CD4-positive, alpha-beta T cell (primary cell): ENCODE measurements at places on chromosomes 6 and 20.
A peak's percentile ranks its signal among the peaks of the same experiment; 100 is the strongest.

DNA sequence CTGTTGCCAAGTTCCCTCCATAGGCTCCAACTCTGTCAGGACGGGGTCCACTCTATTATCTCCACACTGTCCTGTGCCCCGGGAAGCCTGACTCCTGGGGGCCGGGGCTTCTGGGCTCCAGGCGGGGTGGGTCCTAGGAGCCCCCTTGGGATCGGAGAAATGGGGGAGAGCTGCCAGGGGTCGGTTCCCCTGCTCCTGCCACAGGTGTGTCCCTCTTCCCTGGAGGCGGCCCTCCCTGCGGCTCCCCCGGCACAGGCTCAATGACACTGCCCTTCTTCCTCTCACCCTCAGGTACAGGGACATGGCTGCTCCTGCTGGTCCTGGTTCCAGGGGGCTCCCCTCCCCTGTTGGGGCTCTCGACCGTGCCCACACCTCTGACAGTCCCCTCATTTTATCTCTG lies 110.0 kb downstream of the DHX35 start:
- no peak for DNase-seq
- H3K4me1 ChIP-seq: no peaks in the 10 kb centered on the region
- H3K36me3 ChIP-seq: no peaks in the 10 kb centered on the region
- no peak overlapping the region for H3K4me3 ChIP-seq

DNA sequence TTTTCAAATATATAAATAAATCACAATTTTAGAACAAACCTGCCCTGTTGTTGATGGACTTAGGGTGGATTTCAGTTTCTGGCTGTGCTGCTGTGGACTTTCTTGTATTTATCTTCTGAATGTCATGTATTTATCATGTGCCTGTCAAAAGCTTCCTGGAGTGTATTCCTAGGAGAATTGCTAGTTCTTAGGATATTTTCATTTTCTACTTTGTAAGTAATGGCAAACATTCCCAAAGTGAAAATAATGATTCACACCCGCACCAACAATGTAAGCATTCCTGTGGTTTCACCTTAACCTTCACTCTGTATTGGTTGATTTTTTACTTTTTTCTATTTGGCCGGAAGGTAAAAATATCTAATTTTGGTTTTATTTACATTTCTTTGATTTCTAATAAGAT lies 387.8 kb downstream of the SMOC2 start:
- H3K4me3 ChIP-seq: no peak overlapping the region
- H3K36me3 ChIP-seq: no peaks in the 10 kb centered on the region
- no peaks in the 10 kb centered on the region for H3K4me1 ChIP-seq
- H3K27ac ChIP-seq: no peak overlapping the region

DNA sequence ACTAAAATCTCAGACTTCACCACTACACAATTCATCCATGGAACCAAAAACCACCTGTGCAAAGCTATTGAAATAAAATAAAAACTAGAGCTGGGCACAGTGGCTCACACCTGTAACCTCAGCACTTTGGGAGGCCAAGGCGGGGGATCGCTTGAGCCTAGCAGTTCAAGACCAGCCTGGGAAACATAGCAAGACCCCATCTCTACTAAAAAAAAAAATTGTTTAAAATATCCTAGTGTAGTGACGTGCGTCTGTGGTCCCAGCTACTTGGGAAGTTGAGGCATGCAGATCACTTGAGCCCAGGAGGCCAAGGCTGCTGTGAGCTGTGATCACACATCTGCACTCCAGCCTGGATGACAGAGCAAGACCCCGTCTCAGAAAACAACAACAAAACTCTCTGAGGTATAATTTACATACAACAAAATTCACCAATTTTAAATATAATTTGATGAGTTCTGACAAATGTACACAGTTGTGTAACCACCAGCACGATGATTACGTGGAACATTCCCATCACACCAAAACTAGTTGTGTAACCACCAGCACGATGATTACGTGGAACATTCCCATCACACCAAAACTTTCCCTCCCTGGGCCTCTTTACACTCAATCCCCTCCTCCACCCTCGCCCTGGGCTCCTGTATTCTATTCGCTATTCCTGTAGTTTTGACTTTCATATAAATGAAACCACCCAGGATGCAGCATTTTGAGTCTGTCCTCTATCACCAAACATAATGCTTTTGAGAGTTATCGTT lies 107.5 kb downstream of the TAF4 start:
- no peaks in the 10 kb centered on the region for H3K36me3 ChIP-seq
- H3K27me3 ChIP-seq: no peaks in the 10 kb centered on the region
- no peak for DNase-seq
- H3K4me3 ChIP-seq: no peak overlapping the region

DNA sequence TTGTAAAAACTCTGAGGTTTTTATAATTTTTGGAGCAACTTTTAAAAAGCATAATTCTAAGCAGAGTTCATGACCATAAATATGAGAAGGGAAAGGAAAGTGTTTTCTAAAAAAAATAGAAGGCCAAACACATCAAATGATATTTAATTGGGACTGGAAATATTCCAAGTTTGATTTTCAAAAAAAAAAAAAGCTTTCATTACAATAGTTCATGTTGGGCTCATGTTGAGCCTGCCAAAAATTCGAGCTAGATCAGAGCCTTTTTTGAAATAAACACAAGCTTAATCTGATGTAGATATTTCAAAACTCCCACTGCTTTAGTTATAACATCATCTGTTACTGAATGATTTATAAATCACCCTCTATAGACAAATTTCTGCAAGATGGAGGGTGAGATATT lies 163.4 kb upstream of the DEFB112 start:
- H3K36me3 ChIP-seq: no peaks in the 10 kb centered on the region
- H3K27ac ChIP-seq: no peak overlapping the region
- no peaks in the 10 kb centered on the region for H3K4me1 ChIP-seq
- no peak overlapping the region for H3K4me3 ChIP-seq
- DNase-seq: no peak
- no peaks in the 10 kb centered on the region for H3K27me3 ChIP-seq

GRCh38 chr6:139637766-139638165 lies 263.3 kb upstream of the CITED2 start:
- H3K4me1 ChIP-seq: no peaks in the 10 kb centered on the region
- H3K27ac ChIP-seq: no peak overlapping the region
- H3K36me3 ChIP-seq: no peaks in the 10 kb centered on the region
- H3K4me3 ChIP-seq: no peak overlapping the region
- DNase-seq: no peak

GRCh38 chr20:23294166-23294565 lies 56.4 kb upstream of the NXT1 start:
- no peaks in the 10 kb centered on the region for H3K27me3 ChIP-seq
- H3K36me3 ChIP-seq: no peaks in the 10 kb centered on the region
- no peaks in the 10 kb centered on the region for H3K4me1 ChIP-seq
- no peak for DNase-seq

- H3K27me3 ChIP-seq: no peaks in the 10 kb centered on the region
- H3K36me3 ChIP-seq: no peaks in the 10 kb centered on the region
- no peak overlapping the region for H3K27ac ChIP-seq
- H3K4me1 ChIP-seq: peaks cover 44% of the 10 kb centered on the region
- H3K4me3 ChIP-seq: no peak overlapping the region
Observed at GRCh38 chr6:105649192-105649591, 246.3 kb upstream of the PREP start.

DNA sequence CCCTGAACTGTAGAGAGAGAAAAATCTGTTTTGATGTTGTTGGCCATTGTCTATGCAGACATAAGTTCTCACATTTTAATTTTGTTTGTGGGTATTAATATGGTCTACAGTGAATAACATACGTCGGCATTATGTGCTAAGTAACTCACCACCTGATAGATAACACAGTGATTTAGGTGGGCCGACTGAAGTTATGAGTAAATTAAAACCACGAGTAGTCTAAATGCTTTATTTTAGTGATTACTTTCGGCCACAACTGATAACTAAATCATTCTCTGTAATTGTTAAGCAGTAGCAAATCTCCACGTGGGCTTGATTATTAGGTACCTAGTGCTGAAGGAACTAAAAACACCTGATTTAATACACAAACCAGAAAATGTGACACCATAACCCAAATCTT lies 1.1 kb downstream of the DOP1A start:
- H3K4me3 ChIP-seq: peak overlapping the region; percentile 82
- no peak for DNase-seq
- H3K27me3 ChIP-seq: no peaks in the 10 kb centered on the region

DNA sequence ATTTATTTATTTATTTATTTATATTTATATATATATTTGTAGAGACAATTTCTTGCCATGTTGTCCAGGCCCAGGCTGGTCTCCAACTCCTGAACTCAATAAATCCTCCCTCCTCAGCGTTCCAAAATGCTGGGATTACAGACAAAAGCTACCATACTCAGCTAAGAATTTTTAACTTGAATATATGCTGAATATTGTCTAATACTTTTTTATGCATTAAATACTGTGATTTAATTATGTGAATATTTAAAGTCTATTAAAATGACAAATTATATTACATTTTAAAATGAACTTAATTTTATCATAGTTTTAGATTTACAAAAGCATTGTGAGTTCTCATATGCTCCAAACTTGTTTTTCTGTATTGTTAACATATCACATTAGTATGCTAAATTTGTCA lies 1022.4 kb downstream of the GRIK2 start:
- DNase-seq: no peak
- H3K27ac ChIP-seq: no peak overlapping the region
- no peak overlapping the region for H3K4me3 ChIP-seq
- no peaks in the 10 kb centered on the region for H3K27me3 ChIP-seq

GRCh38 chr20:17856837-17857605 lies 111.6 kb downstream of the SNX5 start:
- peaks cover 31% of the 10 kb centered on the region for H3K4me1 ChIP-seq
- H3K4me3 ChIP-seq: no peak overlapping the region
- no peaks in the 10 kb centered on the region for H3K36me3 ChIP-seq
- no peak for DNase-seq

DNA sequence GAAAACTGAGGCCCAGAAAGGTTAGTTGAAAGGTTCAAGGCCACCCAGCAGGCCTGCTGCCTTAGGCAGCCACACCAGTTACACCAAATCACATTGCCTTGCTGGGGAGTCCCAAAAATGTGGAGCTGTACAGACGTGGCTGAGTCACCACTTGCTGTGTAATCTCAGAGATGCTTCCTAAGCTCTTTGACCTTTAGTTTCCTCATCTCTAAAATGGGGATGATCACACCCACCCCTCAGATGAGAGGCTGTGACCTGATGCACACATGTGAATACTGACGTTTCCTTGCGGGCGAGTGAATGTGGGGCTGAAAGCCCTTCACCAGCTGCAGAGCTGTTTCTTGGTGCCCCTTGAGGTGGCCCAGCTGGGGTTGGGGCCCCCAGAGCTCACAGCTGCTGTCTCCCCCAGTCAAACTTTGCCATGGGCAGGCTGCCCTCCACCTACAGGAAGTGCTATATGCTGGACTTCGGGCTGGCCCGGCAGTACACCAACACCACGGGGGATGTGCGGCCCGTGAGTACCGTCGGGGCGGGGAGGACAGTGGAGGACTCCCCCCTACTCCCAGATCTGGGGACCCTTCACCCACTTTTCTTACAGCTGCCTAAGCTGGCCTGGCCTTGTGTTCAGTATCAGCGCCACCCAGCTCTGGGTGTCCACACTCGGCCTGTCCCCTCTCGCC lies 11.0 kb downstream of the TTBK1 start:
- no peak overlapping the region for H3K27ac ChIP-seq

DNA sequence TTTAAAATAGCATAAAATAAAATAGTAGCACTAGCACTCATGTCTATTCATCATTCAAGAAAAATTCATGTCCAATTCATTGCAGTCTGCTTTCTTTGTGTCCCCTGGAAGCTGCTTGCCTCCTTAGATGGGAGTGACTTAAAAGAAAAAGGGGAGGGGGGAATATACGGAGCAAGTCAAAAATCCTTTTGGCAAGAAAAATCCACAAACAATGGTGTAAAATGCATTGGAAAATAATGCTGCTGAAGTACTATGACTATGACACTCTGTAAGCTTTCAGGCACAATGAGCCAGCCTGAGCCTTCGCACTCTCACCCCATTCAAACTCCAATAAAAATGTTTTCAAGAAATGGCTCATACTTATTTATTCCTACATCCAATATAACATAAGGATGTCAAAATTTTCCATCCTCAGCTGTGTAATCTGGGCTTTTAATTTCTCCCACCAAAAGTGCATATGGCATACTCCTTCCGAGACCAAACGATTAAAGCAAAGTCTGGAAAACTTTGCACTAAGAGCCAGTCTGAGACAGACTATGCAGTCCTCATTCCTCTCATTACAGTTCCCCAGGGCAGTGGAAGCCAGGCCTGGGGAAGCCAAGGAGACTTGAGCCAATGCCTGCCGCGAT lies 790 bp downstream of the NEDD9 start:
- H3K36me3 ChIP-seq: no peaks in the 10 kb centered on the region
- no peaks in the 10 kb centered on the region for H3K27me3 ChIP-seq
- H3K4me3 ChIP-seq: peak overlapping the region; percentile 61
- H3K4me1 ChIP-seq: peaks cover 28% of the 10 kb centered on the region

DNA sequence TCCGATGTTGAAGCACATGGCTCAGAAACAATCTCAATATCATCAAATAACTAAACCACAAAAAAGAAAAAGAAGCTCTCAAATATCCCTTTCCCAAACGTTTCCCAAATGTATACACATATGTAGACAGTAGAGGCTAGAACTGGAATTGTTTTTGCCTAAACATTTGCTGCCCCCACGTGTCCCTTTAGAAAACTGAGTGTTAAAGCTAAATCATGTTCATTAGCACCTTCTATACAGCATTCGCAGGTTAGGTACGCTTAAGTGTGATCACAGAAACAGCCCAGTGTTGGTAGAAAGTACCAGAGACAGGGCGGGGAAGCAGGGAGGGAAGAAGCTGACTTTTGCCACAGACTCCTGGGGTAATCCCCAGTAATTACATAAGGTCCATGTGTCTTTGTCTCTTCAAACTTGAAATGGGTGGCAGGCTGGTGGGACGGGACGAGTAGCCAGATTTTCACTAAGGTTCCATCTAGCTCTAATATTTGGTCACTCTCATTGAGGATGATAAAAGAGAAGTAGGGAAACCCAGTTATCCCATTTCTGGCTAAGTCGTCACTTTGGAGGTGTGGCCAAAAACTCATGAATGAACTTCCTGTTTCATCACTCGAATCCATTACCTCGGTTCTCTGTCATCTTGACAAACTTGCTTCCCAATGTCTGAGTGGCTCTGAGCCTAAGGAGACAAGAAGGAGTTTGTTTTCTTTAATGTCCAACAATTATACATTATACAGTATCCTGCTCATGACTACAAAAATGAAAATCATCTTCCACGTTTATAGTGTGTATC lies 15.0 kb upstream of the TFAP2A start:
- peak; percentile 35 for DNase-seq
- peaks cover 58% of the 10 kb centered on the region for H3K27me3 ChIP-seq
- H3K4me1 ChIP-seq: peaks cover 18% of the 10 kb centered on the region
- no peaks in the 10 kb centered on the region for H3K36me3 ChIP-seq
- no peak overlapping the region for H3K27ac ChIP-seq
- H3K4me3 ChIP-seq: no peak overlapping the region

GRCh38 chr20:14538433-14538832 lies 201.0 kb upstream of the FLRT3 start:
- H3K27ac ChIP-seq: no peak overlapping the region
- DNase-seq: no peak
- no peaks in the 10 kb centered on the region for H3K27me3 ChIP-seq
- H3K4me3 ChIP-seq: no peak overlapping the region
- no peaks in the 10 kb centered on the region for H3K4me1 ChIP-seq

DNA sequence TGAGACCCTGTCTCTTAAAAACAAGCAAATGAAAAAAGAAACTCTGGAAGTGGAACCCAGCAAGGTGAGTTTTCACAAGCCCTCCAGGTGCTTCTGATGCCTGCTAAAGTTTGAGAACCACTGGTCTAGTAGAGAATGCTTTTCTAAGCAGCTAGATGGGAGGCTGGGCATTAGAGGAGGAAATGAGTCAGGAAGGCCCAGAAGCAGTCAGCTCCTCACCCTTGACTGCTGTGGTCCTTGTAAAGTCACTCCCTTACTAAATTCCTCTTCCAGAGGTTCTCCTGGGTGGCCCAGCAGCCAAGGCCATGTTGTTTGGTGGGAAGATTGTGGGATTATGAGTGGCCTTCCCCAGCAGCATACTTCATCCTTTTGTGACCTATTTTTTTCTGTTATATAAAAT lies 52.0 kb upstream of the FYN start:
- no peak overlapping the region for H3K4me3 ChIP-seq
- H3K4me1 ChIP-seq: peaks cover 7% of the 10 kb centered on the region
- H3K27ac ChIP-seq: no peak overlapping the region
- no peaks in the 10 kb centered on the region for H3K27me3 ChIP-seq
